Left hindlimb (tissue), 1 donor: ENCODE measurements at places on chromosomes 4 and X.

DNA sequence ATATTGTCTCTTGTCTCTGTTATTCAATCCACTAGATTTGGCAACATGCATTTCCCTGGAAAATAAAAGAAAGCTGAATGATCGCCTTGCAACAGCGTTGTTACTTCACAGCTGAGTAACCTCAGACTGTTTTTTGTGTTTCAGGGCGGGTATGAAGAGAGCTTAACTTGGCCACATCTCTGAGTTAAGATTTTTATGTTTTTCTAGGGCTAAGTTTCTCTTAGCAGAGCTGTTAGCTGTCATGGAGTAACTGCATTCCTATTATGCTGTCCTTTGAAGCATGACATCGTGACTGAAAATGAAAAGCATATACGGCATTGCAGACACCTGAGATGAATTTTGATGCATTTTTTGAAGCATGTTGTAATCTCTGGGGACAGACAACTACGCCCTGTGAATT, 1798.9 kb downstream of the PCDH7 start:
- no peak for DNase-seq

GRCh38 chr4:6891436-6892170, 18.0 kb upstream of the TBC1D14 start:
- no peak for DNase-seq

- DNase-seq = no peak
Observed at GRCh38 chr4:125527681-125528080, 212.9 kb downstream of the FAT4 start.

DNA sequence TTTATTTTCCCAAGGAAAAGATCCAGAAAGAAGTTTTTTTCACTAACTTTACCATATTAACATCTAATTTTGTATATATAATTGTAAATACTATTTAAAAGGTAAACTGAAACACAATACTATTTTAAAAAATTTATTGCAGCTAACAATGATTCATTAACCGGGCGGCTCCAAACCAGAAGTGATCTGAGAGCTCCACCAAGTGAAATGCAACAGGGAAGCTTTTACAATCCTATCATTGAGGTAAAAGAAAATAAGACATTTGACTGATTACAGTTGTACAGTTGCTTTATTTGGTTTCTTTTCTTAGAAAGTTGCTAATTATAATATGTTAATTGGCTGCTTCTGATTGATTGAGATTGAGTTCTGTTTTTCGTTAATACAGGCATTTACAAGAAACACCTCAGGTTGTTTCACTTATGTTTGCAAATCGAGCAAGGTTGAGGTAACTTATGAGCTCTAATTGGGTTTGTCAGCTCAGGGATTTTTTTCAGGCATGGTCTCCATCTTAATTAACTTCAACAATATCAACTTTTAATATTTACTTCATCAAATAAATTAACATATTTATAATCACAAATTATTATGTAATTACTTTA, 220.2 kb upstream of the UGT8 start:
- no peak for DNase-seq

- no peak for DNase-seq
Observed at GRCh38 chr4:111792632-111793031, 352.6 kb upstream of the FAM241A start.

DNA sequence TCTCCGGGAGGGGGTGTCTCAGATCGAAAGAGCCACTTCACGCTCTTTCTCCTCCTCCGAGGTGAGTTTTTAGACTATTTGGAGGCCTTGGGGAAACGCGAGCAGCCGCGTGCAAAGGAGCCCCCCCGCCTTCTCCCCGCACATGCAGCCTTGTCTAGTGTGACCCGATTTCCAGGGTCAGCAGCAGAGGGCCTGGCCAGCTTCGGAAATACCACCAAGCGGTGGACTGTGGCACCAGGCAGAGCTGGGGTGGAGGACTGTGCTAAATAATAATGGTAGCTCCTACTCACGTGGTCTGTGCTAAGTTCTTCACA, 79.3 kb upstream of the BCOR start:
- no peak for DNase-seq

DNA sequence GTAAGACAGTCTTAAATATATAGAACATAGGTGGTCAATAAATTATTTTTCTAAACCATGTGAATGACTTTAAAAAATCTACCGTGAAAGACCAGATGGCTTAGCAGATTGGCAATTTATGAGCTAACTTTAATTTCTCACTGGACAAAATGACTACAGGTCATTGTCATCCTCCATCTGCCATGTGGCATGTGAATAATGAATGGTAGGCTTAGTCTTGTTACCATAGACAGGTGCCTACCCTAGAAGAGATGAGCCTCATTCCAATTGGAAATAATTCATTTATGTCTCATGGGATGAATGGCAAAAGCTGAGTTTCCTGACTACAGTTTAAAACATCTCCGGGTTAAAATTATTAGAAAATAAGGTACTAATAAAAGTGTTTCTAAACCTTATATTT, 1043.3 kb downstream of the FAT4 start:
- DNase-seq = no peak

- no peak for DNase-seq
Observed at GRCh38 chrX:25558137-25558536, 542.4 kb upstream of the ARX start.
